Testis (tissue), 5 donors: ENCODE measurements at places on chromosomes 7 and 10.
A peak's percentile ranks its signal among the peaks of the same experiment; 100 is the strongest.

- DNase-seq, result no peak
Measured at GRCh38 chr10:60597513-60597912, 180.8 kb upstream of the CDK1 start.

- no peak for DNase-seq
Measured at GRCh38 chr10:83806717-83807116, 332.6 kb upstream of the GHITM start.

DNA sequence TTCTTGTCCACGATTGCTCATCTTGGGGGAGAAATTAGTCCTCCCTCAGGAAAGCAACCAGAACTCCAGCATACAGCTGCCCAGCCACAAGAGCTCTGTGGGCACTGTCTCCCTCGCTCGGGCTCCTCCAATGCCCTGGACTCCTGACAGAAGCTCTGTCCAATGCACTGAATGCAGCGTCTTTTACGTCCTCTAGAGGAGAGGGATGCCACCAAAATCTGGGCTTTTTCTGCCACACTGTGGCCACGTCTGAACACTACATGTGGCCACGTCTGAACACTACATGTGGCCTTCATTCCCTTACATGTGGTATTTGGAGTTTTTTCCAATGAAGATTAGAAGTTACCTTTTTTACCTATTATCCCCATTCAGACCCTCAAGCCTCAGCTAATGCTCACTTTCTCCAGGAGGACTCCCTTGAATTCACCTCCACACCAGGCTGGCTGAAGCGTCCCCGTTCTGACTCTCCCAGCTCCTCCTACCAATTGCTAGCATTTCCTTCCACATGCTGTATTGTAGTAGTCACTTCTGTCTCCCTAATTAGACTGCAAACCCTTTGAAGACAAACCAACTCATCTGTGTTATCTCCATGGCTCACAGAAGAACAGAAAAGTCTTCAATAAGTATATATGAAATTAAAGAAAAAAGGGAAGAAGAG is 134.3 kb upstream of the PDE1C start:
- peak; percentile 80 for DNase-seq

DNA sequence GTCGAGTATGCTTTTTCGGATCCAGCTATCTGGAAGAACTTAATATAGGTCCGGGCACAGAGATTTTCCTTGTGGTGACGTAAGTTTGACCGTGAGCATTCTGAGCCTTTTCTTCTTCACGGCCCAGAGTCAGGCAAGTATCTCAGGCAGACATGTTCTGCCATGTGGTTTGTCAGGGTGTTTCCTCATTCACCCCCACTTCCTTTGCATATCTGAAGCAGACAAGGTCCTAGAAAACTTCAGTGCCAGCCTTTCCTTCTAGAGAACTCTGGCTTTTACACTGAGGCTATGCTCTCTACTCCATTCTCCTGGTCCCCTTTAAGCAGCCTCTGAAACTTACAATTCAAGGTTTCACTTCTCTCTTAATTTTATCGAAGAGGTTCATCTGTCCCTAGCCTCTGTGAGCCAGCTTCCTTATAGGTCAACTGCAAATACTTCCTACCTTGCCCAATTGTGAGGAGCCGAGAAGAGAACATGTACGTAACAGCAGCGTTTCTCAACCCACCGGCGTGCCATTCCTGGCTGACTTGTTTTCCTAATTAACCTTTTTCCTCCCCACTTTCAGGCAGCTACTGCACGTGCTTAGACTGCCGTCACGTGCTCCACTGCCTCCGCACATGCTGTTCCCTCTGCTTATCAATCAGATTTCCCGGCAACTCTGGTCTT is 47.3 kb downstream of the CDCA7L start:
- no peak for DNase-seq

DNA sequence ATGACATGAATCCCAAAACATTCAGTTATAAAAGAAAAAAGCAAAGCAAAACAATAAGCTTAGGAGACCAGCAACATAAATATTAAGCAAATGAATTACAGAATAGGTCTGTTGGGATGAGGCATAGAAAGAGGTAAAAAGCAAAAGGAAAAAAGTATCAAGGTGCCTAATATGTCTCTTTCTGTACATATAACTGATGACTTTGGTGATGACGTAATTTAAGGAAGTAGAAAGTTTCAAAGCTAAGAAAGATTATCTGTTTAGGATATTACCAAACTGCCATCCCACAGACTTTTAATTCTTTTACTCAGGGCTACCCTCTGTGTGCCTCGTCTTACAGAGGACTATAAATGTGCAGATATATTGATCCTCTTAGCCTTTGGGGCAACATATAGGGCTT is 1066.5 kb downstream of the SORCS3 start:
- DNase-seq, result no peak

- DNase-seq, result no peak
Measured at GRCh38 chr7:140019172-140019571, 43.6 kb downstream of the PARP12 start.

- no peak for DNase-seq
Measured at GRCh38 chr7:1428941-1429501, 30.2 kb downstream of the MICALL2 start.

DNA sequence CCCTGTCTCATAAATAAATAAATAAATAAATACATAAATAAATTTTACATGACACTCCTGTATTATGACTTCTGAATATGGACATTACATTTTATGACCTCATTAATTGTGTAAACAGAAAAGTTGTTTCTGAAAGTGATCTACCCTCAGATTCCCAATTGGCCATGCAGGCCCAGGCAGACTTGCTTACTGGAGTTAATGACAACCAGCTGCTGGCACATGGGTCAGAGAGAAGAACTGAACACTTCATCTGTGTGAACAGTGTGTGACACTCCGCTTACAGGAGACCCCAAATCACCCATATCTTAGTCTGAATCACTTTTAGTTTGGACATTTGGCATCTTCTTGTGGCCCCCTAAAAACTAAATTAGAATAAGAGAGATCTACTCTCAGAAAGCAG is 31.4 kb downstream of the PARP12 start:
- DNase-seq, result no peak

DNA sequence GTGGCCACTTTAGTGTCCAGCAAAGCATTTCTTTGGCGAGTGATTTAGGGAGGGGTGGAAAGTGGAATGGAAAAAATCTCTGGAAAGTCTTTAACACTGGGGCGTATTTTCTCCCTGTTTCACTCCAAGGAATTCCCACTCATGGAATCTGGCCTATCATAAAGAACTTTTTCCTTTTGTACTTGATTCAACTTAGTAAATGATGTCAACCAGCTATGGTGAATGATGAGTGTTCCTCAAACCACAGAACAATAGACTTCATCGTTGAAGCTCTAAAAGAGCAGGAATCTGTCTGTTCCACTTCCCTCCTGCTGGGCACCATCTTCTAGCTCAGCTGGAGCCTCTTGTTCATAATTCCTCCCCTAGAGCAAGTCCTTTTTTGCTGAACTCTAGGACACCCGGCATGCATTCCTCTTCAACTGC is 66.5 kb downstream of the EPDR1 start:
- DNase-seq, result no peak

GRCh38 chr7:25262586-25262985 is 34.3 kb upstream of the NPVF start:
- no peak for DNase-seq

- DNase-seq, result no peak
Measured at GRCh38 chr7:123398921-123399320, 135.5 kb downstream of the IQUB start.

DNA sequence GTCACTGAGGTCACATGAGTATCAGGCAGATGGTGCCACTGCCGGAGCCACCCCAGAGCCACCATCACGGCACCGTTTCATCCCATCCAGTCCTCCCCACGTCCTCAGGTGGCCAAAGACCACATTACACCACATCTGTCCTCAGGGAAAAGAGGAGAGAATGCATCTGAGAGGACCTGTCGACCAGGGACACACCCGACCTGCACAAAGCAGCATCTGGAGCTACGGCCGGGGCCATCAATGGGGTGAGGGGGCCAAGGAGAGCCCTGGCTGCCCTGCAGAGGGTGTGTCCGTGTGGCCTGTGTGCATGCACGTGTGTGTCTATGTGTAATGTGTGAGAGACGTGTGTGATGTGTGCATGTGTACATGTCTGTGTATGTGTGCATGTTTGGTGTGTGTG is 480.6 kb downstream of the DNAJB6 start:
- no peak for DNase-seq

GRCh38 chr7:113086431-113086888 is at the start of gene GPR85:
TSS of gene GPR85 (minus strand) at chr7:113086827. CDS start at chr7:113084721, 2,106 bp downstream.
- DNase-seq, result peak; percentile 45

DNA sequence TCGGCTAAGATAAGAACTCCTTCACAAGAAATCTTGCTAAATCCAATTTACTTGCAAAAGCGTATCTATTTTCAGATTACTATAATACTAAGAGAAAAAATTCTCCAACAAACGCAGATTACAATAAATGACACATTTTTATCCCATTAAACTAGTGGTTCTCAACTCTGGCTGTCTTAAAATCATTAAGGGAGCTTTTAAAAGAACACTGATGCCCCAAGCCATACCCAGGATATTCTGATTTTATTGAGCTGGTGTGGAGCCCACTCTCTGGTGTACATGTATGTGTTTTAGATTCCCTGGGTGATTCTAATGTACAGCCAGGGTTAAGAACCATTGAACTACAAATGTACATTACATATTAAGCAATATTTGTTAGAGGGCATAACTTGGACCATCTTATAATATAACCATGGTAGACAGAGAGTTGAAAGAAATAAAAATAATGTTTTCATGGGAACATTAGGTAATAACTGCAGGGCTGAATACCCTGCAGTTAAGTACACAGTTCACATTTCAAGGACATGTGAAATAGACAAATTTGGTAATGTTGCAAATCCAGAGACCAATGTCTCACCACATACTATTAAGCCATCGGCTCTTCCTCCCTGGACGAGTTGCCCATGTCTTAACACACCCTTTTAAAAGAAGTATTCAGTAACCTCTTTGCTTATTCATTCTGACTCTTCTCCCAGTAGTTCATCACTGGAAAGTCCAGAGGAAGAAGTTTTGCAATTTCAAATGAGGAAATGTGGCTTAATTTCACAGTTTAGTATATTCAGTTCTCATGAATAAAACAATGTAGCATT is 6.2 kb downstream of the GSAP start:
- no peak for DNase-seq
